Skin of body (tissue), 3 donors: ENCODE measurements at places on chromosomes 7 and 10.

- DNase-seq: peak; percentile 85
These were observed 29.3 kb upstream of the CCL24 start for GRCh38 chr7:75842836-75843446.

- no peak for DNase-seq
These were observed 89.6 kb downstream of the VTI1A start for GRCh38 chr10:112536663-112537062.

- DNase-seq: peak; percentile 48
These were observed 60.9 kb downstream of the LRMDA start for GRCh38 chr10:75492173-75492925.

DNA sequence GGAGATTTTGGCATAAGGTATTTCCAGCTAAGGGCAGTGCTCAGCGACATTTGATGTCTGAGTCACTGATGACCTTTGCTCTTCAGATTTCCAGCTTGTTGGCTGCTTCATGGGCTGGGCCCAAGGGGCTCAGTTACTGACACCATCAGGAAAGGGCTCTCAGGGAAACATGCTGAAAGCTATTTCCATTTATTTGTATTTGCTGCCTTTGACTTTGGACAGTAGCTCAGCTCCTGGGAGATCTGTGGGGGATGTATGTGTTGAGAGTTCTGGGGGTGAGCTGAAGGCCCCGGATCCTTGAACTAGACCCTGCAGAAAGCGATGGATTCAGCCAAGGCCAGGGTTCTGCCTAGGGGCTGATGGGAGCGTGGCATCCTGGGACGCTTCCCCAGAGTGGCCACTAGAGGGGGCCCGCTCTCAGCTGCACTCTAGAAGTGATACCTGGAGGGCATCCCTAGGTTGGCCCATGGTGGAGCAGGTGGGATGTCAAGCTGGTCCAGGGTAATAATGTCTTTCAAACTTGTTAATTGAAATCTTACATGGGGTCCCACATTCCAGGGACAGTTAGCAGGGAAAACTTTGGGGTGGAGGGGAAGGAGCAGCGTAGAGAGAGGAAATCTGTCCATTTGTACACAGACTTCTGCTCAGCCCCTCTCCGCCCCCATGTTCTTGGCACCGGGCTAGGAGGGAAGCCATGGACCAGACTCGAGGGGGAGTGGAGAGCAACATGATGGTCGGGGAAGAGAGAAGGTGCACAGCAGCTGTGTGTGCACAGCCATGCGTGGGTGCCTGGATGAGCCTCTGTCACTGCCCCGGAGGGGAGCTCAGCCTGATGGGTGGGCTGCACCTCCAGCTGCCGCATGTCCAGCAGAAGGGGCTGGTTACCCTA lies 3.0 kb upstream of the BTBD16 start:
- DNase-seq: no peak

- DNase-seq: no peak
These were observed 139.9 kb upstream of the FAM171A1 start for GRCh38 chr10:15510963-15511362.

DNA sequence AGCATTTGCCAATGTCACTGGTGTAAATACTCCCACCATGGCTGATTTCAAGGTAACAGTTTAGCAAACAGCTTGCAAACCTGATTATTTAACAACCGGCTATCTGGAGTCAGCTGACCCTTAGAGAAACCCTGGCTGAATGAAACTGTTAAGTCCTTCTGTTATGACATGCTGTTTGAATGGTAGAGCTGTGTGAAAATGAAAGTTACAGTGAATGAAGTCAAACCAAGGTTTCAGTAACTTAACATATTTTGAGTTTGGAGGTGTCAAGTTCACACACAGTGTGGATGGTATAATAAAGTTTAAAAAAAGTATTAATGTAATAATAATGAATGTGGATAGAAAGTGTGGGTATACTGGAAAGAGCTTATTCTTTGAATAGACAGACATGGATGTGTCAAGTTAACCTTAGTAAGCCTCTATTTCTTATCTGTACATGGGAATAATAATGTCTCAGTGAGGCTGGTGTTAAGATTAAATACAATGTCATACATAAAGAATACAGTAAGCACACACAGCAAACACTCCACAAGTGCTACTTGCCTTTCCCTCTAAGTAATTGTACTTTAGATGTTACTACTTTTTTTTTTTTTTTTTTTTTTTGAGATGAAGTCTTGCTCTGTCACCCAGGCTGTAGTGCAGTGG lies 150.4 kb downstream of the TAX1BP1 start:
- DNase-seq: no peak

DNA sequence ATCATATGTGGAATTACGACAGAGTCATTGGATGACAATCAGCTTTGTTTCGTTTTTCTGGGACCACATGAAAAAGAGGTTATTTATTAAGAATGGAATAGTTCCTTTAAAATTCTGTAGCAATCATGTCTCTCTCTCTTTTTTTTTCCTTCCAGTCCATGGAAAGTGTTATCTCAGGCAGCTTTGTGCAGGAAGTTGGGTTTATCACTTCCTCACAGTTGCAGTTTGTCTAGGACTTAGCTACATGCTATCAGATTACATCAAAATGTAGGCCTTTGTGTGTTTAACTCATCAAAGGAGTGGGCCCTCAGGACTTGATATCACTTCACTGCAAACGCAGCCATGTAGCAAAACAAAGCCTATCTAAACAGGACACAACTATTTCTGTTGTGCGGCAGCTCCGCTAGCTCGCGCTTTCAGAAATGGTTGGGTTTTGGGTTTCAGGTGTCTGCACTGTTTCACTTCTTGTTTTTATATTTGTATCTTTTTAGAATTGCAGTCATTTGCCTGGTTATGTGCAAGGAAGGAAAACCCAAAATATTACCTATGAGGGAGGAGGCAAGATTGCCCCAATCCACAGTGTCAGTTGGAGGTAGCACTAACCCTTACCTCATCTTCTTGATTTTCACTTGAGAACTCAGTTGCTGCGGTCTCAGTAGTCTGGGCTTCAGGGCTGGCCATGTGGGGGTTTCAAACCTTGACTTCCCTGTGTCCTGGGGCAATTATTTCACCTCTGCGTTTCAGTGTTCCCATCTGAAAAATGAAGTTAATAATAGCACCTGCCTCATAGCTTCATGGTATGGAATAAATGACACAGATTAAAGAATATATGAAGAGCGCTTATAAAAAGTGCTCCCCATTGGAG lies 66.7 kb downstream of the HHEX start:
- DNase-seq: peak; percentile 12

GRCh38 chr7:117165656-117166055 lies 157.2 kb downstream of the WNT2 start:
- DNase-seq: no peak
